Smooth muscle cell of the brain vasculature (primary cell): ENCODE measurements at places on chromosomes 16 and 17.

GRCh38 chr16:56864960-56865359 lies at the start of gene SLC12A3:
SLC12A3 (plus strand) TSS chr16:56865207; CDS start chr16:56865236, 29 bp downstream.
- DNase-seq = no peak

- no peak for DNase-seq
These were observed 43.0 kb downstream of the NKD1 start for GRCh38 chr16:50591209-50591608.

- no peak for DNase-seq
These were observed 127.5 kb downstream of the SOCS1 start for GRCh38 chr16:11128211-11129141.

DNA sequence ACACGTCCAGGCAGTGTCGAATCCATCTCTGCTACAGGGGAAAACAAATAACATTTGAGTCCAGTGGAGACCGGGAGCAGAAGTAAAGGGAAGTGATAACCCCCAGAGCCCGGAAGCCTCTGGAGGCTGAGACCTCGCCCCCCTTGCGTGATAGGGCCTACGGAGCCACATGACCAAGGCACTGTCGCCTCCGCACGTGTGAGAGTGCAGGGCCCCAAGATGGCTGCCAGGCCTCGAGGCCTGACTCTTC lies 7.2 kb upstream of the CD68 start:
- DNase-seq = no peak

GRCh38 chr17:66306446-66306845 lies 4.0 kb downstream of the PRKCA start:
- no peak for DNase-seq

- no peak for DNase-seq
These were observed 37.8 kb upstream of the CSNK2A2 start for GRCh38 chr16:58235663-58236062.

DNA sequence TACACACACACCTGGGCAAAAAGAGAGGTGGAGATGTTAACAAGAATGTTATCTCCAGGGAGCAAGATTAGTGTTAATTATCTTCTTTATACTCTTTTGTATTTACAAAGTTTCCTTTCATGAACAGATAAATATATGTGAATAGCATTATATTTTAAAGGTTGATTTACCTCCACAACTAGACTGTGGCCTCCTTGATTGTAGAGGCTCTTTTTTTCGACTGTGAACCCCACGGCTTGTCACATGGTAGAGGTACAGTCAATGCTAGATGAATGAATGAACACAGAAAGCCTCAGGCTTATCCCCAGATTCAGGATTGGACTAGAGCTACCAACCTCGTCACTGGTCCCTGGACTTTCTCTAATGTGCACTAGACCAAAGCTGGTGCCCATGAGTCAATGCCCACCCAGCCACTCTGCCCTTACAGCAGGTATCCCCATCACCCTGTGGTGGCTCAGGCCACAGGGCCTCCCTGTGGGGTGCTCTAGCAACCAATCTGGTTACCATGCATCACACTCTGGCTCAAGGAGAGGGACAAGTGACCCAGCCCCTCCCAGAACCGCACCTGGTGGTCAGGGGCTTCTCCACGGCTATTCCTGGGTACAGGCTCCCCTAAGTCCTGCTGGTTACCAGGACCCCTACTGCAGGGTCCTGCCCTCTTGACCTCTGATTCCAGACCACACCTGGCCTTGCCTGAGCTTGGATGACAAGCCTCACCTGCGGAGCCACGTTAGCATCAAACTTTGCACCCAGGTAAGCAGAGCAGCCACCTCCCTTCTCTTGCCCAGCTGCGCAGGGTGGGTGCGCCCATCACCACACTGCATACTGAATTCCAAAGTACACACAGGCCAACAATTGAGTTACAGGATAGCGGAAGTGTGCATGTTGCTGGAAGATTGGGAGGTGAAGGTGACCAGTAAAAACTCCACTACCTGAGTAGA lies 101.0 kb downstream of the CDYL2 start:
- no peak for DNase-seq

GRCh38 chr17:58565389-58566311 lies 51.2 kb upstream of the MTMR4 start:
- DNase-seq = no peak

DNA sequence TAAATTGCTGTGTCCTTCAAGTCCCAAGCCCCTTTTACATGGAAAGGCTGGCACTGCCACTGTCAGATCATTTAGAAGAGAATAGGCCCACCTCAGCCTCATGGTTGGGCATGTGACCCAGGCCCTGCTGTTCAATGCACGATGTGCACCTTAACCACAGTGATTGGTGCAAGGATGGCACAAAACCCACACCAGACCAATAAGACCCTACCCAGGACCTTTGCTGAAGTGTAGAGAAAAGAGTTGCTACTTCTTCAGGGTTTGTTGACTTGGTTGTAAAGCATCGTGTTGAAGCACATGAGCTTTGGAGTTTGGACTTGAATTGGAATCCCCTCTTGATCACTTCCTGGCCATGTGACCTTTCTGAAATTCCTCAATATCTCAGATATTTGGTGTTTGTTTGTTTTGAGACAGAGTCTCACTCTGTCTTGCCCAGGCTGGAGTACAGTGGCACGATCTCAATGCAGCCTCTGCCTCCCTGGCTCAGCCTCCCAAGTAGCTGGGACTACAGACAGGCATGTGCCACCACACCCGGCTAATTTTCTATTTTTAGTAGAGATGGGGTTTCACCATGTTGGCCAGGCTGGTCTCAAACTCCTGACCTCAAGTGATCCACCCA lies 24.8 kb downstream of the DNAJA2 start:
- no peak for DNase-seq

- DNase-seq = no peak
These were observed 560 bp downstream of the TELO2 start for GRCh38 chr16:1493746-1494094.

DNA sequence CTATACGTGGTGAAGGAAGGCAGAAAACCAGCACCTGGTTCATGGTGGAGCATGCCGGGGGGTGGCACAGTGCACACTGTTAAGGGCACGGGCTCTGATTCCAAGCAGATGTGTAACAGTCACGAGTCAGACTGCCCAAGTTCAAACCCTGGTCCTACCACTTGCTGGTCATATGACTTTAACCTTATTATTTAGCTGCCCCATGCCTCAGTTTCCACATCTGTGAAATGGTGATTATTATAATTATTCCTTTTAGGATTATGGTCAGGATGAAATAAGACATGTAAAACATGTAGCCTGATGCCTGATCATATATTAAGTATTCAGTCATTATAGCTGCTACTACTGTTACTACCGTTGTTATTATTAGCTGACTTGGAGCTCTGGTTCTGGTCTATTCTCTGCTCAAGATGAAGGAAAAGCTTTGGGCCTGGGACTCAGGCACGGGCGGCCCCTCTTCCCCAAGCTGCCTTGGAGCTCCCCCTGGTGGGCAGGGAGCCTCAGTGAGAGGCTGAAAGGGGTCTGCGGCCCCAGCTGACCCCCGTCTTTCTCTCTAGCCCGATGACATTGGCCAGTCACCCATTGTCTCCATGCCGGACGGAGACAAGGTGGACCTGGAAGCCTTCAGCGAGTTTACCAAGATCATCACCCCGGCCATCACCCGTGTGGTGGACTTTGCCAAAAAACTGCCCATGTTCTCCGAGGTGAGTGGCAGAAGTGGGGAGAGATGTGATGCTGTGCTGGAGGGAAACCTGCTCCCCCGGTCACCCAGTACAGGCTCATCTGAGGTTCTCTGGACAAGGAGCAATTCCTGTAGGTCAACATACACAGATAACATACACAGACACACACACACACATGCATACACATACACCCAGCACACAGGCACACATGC lies 14.0 kb downstream of the NR1D1 start:
- DNase-seq = no peak

- no peak for DNase-seq
These were observed 7.6 kb downstream of the ADCY7 start for GRCh38 chr16:50273888-50274325.

- no peak for DNase-seq
These were observed 8.0 kb downstream of the TNRC6C start for GRCh38 chr17:77966476-77966875.

DNA sequence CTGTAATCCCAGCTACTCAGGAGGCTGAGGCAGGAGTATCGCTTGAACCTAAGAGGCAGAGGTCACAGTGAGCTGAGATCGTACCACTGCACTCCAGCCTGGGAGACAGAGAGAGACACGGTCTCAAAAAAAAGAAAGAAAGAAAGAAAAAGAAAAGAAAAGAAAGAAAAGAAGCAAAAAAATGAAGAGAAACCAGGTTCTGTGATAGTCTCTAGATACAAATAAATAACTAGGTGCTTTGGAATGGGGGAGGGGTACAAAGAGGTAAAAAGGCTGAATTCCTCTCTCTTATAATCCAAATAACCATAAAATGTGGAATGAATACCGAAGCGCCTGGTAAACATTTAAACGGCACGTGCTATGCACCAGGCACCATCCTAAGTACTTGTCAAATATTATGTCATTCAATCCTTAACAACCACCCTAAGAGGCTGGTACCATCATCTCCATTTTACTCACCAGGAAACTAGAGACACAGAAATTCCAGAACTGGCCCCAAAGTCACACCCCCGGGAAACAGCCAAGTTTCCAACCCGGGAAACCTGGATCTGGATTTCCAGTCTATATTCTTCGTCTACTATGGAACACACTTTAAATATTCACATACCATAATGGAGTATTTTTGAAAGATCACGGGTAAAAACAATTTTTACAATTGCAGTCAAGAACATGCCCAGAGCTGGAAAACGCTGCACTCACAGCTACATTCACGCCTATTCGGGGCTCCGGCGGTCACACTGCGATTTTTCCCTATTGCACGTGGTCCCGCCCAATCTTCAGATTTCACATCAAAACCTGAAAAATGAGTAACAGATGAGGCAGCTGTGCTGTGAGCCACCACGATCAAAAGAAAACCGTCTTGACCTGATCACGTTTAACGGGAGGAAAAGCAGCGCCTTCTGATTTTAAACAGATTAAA lies 10.5 kb downstream of the NXN start:
- DNase-seq = no peak
